ENCODE measurements at places on chromosomes 11 and 22. TPM values are rescaled to one million over a fixed set of nuclear protein-coding genes. Genes with fewer than 3 reads are reported as not detected.

Gene CDC42EP1
- total RNA-seq, result 102 TPM

Gene DMC1
- 0.22 TPM for total RNA-seq

Gene PHOX2A
- not detected for total RNA-seq

Gene CD248
- total RNA-seq, result 810 TPM

Gene NEFH
- total RNA-seq, result 0.87 TPM

Gene GALNT18
- 12.6 TPM for total RNA-seq

Gene CEP126
- total RNA-seq, result 6.5 TPM

Gene A4GALT
- 42.1 TPM for total RNA-seq

Gene LRRC55
- total RNA-seq, result not detected

Gene RTL10
- total RNA-seq, result 8.4 TPM

Gene PRRG4
- total RNA-seq, result 0.84 TPM

Gene APOL2
- 168 TPM for total RNA-seq

Gene PDE2A
- total RNA-seq, result 125 TPM

Gene PTGDR2
- 0.19 TPM for total RNA-seq

Measured in mesenteric fat pad (tissue), 1 donor.